ENCODE measurements at places on chromosomes 12 and 14.
A peak's percentile ranks its signal among the peaks of the same experiment; 100 is the strongest.

- DNase-seq = no peak
Observed at GRCh38 chr14:76977793-76978720, 50.5 kb downstream of the IRF2BPL start.

DNA sequence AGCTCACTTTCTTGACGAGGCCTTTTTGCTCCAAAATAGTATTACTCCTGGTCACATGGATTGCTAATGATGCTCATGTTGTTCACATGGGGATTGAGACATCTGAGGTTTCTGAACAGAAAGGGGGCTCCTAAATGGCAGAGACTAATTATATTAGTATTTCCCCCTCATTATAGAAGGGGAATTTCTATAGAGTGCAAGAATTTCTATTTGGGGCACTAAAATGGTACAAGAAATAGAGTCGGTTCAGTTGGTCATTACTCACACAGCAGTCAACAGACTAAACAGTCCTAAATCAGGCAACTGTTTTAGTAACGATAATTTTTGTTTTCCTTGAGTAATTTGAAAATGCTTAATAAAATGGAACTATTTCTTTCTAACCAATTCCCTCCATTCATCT is 108.9 kb downstream of the DACT1 start:
- DNase-seq = no peak

GRCh38 chr12:93860668-93861373 is 183.6 kb downstream of the CRADD start:
- peak; percentile 41 for DNase-seq

DNA sequence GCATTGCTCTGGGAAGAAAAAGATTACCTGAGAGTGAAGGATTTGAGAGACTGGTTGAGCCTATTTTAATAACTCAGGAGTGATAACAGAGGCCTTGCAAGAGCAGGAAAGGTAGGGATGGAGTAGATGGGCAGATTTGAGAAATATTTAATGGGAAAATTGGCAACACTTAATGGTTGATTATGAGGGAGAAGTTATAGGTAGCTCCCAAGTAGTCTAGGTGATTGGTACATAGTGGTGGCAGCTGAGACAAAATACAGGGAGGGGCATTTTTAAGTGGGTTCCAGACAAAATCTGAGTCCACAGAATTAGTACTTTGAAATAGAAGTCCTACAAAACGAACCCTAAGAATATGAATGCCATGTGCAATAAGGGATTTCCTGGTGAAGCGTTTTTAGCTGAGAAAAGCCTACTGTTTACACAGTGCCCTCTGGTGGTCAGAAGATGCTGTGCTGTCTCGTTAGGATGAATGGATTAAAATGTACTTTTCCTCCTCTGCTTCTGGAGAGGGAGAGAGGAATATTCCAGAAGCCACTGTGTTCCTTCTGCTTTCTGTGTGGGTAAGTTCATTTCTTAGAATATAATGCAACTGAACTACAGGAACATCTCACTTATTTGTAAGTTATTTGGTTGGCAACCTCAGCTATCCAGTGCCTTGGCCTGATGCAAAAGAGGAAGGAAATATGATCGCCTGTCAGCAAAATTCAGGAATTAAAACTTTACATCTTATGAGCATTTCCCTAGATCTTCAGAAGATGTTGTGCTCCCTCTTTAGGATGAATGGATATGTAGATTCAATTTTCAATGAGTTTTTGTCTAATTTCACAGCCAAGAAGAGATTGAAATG is 6.5 kb downstream of the ZBTB1 start:
- DNase-seq = peak; percentile 56

DNA sequence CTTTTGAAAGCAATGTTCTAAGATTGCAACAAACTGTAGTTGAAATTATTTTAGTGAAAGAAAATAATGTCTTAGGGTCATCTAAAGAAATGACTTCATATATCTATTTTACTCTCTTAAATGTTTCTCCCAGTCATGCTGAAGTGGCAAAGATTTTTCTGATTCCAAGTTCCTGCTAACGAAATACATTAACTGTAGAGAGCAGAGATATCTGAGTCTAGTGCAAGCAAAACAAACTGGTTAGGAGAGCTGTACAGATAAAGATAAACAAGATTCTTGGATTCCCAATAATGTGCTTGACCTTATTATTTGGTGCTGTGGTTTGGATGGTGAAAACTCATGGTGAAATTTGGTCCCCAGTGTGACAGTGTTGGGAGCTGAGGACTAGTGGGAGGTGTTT is 199.9 kb upstream of the PWP1 start:
- no peak for DNase-seq

- DNase-seq = peak; percentile 16
Observed at GRCh38 chr12:82660541-82661325, 26.0 kb upstream of the TMTC2 start.

GRCh38 chr12:116244001-116244400 is 33.5 kb downstream of the MED13L start:
- DNase-seq = peak; percentile 32

DNA sequence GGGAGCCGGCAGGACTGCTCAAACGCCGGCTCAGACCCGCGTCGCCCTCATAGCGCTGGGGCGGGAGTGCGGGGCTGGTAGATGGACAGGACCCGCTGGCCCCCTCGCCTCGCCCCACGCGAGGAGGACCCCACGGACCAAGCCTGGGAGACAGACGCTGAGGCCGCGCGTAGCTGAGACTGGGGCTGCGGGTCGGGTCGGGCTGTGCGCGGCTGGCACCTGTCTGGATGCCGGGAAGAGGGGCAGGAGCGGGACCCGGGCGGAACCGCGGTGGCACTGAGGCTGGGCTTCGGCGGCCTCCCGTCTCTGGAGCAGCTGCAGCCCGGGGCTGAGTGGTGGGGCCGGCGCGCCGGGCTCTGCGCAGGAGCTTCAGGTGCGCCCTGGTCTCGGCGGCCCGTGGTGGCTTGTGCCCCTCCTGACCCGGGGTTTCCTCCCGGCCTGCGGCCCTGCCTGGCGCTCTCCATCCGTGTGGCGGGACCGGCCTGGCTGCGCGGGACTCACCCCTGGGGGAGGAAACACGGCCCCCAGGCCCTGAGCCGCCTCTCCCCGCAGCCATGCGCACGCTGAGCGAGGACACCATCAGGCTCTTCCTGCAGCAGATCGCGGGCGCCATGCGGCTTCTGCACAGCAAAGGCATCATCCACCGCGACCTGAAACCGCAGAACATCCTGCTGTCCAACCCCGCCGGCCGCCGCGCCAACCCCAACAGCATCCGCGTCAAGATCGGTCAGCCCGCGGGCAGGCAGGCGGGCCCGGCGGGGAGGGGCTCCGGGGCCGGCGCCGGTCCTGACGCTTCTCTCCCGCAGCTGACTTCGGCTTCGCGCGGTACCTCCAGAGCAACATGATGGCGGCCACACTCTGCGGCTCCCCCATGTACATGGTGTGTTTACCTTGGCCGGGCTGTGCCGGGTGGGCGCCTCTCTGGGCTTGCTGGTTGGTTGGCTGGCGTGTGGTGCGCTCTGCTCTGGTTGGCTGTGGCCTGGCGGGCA is 14.0 kb downstream of the ULK1 start:
- DNase-seq = no peak

DNA sequence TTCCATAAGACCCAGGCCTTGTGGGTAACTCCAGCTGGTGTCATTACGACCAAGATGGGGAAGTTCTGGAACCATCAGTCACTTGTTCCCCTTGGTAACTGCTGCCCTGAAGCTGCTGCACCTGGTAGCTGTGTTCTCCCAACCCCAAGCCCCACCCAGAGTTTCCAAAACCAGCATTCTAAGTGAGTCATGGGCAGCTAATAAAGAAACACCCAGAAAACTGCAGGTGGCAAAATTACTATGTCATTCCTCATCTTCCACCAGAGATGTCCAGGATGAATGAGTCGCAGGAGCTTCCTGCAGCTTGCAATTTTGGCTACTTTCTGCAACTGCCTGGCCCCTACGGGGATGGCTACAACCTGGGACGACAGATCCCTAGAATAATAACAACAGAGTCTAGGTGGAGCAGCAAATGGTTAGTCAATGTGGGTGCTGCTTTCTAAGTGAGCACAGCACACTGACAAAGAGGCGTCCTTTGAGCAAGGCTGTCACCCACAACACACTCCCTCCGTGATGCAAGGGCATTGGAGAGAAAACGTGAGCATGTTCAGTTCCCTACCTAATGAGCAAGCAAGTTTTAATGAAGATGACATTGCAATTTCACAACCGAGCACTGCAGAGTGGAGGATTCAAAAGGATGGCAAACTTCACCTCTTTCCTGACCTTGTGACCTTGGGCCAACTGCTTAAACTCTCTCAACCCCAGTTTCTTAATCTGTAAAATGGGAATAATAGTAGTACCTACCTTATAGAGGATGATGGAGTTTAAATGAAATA is 301.4 kb upstream of the NOS1 start:
- DNase-seq = no peak

DNA sequence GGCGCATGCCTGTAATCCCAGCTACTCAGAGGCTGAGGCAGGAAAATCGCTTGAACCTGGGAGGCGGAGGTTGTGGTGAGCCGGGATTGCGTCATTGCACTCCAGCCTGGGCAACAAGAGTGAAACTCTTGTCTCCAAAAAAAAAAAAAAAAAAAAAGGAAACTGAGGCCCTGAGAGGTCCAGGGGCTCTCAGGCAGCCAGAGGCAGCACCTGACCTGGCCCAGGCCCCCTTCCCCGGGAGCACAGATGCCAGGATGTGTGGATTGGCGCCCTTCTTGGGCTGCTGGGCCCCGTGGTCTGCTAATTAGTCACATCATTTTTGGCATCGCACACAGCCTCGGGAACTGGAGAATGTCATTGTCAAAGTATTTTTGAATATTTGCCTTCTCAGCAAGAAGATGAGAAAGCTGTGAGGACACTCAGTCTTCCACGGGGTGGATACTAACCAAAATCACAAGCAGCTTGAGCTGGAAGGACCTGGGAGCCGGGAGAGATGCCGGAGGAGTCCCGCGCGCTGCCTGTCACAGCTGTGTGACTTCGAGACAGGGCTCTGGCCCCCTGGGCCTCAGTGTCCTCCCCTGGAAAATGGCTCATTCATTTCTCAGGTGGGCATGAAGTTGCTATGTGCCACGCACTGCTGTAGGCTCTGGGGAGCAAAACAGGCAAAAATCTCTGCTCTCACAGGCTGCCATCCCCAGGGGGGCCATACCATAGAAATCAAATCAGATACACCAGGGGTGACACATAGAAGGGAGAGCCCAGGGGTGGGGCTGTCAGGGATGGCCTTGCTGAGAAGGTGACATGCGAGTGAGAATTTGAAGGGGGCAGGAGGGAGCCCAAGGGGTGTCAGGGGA is 12.5 kb upstream of the RCOR1 start:
- DNase-seq = peak; percentile 69

DNA sequence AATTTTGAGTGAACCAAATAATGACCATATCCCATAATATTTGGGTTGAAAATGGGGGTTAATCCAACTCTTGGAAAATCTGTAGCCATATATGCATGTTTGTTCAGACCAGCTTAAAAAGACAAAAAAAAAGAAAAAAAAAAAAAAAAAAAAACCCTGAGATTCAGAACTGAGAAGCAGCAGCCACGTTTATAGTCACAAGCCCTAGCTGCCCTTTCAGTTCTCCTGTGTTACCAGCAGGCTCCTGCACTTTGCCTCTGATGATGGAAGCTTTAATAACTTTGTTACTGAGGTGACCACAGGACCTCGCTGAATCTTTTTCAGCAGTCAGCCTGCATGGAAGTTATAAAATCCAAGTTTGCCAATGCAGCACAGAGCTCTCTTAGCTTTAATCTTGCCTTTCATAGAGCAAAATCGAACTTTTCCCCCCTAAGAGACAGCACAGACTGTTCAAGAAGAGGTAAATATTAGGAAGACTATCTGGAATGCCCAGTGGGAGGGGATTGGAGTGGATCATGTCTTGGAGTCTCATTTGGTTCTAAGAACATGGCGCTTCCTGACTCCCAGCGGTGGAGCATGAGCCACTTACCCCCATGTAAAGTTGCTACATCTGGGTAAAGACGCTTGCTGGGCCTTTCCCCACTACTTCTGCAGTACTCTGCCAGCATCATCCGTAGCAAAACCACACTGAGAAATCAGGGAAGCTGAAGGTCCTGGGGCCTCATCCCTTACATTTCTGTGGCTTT is 20.6 kb downstream of the GNG2 start:
- no peak for DNase-seq

DNA sequence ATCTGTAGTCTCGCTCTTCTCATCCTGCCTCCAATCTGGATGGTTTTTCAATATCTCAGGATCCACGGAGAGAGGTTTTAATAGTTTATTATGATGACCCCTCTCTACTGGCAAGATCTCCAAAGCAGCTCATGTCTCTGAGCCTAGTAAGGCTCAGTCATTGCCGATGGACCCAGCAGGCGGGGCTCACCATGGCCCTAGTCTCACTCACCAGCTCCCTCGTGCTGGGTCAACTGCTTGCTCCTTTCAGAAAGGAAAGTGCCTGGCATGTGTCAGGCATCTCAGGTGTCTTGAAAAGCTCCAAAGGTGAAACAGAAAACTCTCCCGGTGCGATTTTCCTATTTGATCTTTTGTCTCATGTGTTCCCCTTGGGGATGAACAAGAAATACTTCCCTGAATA is 179.0 kb downstream of the CALM1 start:
- no peak for DNase-seq

GRCh38 chr14:101849125-101849524 is 87.6 kb downstream of the PPP2R5C start:
- no peak for DNase-seq

- no peak for DNase-seq
Observed at GRCh38 chr14:83483063-83483462, 1949.4 kb upstream of the SEL1L start.

GRCh38 chr14:62077676-62078261 is 315.5 kb downstream of the SNAPC1 start:
- no peak for DNase-seq

DNA sequence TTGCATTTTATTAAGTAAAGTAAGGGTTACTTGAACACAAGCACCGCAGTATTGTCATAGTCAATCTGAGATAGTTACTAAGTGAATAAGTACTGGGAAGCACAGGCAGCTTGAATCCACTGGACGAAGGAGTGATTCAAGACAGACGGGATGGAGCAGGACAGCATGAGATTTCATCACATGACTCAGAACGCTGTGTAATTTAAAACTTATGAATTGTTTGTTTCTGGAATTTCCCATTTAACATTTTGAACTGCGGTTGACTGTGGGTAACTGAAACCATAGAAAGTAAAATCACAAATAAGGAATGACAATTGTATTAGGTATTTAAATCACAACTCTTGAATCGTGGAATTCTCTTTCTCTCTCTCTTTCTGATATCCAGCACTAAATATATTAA is 1630.4 kb upstream of the SEL1L start:
- peak; percentile 4 for DNase-seq

DNA sequence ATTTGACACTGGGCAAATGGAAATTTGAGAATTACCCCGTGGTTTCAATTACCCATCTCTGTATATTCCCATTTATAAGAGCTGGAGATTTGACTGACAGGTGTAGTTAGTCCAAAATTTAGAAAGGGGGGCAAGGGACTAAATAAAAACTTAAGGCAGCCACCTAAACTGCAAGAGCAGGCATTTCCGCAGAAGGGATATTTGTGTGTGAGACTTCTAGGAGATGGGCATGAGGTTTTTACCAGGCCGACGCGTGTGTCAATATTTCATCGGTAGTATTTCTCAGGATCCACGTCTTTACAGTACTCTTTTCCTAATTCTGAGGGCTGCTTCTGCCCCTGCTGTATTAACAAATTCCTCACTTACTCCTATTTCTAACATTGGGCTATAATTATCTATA is 1.4 kb downstream of the FAR2 start:
- no peak for DNase-seq
